HEK293T (cell line): ENCODE measurements at places on chromosomes 2 and 18.

- no peak for DNase-seq
These were observed 736.6 kb downstream of the CBLN2 start for GRCh38 chr18:71807586-71807985.

DNA sequence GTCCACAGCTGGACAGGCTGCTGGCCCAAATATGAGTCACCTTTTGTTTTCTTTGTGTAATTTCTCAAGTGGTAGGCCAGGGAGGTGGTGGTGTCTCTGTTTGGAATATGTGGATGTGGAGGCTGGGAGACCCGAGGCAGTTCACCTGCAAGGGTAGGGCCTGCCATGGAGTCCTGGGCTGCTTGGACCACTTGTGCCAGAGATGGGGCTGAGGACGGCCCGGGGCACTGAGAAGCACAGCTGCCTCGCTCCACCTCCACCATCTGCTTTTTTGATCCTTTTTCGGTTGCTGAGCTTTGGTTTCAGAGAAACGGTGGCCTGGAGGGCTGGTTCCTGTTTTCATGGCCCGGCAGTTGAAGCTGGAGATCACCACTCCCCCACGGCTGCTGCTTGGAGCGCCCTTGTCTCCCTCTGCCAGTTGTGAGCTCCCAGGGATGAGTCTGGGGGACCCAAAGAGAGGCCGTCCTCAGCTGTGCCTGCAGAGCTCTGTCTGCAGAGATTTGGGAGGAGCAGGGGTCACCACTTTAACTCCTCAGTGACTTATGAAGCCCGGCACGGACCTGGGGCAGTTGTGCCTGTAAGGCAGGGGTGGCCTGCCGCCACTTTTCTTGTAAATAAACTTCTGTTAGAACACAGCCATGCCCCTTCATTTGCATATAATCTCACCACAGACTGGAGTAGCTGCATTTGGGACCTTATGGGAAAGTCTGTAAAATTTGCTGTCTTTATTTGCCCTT is 67.6 kb upstream of the MCFD2 start:
- no peak for DNase-seq

DNA sequence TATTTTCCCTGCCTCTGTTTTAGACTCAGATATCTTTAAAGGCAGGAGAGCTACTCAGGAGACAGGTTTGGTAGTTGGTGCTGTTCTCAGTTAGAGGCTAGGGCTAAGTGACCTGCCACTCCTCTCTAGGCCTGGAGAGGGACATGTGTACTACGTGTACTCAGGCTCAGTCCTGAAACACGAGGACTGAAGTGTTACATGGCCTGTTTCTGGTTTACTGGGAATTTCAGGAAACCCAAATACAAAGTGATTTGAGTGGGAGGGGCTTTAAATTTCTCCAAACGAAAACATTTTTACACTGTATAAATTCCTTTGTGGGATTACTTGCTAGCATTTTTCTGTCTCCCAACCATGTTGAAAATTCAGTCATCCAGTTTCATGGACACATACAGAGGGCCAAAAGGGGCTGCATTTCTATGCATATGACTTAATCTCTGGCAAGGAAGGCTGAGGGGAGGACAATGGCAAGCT is 343.3 kb downstream of the CYP26B1 start:
- DNase-seq = no peak

DNA sequence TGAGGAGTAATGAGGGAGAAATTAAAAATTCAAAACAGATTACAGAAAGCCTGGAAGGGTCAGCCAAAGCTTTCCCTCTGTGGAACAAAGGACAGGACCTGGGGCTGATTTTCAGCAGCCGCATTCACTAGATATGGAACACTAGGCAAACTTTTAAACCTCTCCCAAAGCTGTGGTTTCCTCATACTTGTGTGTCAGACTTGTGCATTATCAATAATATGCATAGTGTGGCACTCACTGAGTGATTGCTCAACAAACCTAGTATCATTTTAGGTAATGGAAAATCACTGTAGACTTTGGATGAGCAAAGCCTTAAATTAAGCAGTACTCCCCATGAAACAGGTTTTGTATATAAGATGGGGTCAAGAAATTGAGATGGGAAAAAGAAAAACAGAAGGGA is 26.3 kb upstream of the IKZF2 start:
- no peak for DNase-seq

DNA sequence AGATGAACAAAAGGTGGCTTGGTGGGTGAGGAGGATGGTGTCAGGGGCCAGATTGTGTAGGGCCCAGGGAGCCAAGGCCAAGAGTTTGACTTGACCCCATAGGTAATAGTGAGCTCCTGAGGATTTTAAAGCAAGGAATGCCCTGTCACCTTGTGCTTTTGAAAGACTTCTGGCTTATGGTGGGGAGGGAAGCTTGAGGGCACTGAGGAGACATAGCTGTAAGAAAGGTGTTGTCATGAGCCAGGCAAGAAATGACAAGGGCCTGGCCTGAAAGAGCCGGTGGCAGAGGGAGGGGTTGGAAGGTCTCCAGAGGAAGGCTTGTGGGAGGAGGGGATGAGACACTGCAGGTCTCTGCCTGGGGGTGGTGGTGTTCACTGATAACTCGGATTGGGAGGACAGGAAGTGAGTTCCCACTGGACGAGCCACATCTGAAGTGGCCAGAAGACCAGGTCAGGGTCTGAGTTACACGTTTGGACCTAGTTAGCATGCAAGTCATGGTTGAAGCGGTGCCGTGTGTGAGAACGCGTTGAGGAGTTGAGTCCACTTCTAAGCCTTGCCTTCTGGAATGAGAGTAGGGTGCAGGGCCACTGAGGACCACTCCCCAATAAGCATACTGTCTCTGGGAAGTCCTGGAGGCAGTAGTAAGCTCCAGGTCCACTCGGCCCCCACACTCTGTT is 64.3 kb downstream of the TET3 start:
- DNase-seq = no peak

DNA sequence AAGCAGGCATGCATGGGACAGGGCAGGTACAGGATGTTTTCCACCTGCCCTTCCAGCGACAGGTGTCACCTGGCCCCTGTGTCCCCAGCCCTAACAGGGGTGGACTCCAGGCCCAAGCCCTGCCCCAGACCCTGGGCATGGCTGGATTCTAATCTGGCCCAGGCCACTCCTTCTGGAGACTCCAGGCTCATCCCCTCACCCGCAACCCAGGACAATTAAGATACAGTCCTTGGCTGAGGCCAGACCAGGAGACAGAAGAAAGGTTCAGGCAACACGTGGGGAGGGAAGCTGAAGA is 9.5 kb downstream of the BIN1 start:
- no peak for DNase-seq

DNA sequence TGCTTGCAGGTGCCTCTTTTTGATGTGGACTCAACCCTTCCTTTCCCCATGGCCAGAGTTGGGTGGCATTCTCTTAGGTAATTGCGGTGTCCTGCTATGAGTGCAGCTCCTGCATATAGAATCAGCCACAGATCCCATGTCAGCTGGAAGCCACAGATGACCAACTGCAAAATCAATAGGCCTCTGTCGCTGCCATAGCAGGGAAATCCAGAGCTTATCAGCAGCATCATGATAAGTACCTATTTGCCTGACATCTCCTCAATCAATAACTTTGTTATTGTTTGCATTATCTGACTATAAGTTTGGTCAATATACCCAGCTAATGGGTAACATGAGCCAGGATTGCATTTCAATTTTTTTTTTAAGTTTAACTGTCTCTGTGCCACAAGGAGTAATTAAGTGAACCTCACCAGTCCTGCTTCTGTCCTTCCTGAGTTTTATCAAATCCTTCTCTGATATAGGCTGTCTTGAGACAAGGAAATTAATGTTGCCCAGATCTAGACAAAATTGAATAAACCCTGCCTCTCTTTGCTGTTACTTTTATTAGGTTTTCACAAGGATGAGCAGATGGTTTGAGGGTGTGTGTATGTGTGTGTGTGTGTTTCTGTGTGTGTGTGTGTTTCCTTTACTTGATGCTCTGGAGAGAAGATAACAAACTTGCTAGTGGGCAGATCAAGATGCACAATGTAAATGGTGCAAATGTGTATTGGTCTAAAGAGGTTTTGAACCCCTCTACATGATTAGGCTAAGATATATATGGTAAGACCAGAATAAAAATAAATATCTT is 59.6 kb upstream of the CREB1 start:
- DNase-seq = no peak

DNA sequence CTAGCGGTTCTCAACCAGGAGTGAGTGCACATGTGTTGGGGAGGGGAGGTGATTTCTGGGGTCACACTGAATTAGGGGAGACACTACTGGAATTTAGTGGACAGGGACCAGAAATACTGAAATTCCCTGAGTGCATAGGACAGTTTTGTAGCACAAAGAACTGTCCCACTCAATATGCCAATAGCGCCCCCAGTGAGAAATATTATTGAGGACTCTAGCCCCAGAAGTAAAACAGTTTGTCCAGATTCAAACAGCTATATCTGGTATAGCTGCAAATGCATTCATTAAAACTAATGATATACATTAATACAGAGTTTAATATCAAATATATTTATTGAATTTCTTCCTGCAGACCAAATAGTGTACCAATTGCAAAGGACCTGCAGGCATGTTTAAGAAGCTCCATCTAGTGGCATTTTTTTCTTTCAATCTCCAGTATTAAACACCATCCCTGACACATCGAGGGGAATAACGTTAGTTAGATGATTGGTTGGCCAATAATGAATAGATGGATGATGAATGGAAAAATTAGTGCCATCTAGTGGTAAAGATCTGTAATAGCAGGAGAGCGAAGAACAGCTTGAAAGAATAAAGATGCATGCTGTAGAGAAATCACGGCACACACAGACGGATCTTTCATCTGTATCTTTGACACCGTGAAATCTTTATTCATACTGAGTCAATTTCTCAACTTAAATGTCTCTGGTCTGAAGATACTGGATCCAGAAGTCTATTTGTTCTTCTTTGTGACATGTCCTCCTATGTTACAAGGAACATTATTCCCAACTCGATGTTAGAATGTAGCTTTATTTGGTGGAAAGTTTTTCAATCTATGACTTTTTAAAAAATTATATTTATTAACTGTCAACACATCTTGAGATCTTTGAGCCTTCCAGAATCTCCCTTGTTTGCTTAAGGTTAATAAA is 62.5 kb downstream of the DHRS9 start:
- DNase-seq = peak; percentile 57

DNA sequence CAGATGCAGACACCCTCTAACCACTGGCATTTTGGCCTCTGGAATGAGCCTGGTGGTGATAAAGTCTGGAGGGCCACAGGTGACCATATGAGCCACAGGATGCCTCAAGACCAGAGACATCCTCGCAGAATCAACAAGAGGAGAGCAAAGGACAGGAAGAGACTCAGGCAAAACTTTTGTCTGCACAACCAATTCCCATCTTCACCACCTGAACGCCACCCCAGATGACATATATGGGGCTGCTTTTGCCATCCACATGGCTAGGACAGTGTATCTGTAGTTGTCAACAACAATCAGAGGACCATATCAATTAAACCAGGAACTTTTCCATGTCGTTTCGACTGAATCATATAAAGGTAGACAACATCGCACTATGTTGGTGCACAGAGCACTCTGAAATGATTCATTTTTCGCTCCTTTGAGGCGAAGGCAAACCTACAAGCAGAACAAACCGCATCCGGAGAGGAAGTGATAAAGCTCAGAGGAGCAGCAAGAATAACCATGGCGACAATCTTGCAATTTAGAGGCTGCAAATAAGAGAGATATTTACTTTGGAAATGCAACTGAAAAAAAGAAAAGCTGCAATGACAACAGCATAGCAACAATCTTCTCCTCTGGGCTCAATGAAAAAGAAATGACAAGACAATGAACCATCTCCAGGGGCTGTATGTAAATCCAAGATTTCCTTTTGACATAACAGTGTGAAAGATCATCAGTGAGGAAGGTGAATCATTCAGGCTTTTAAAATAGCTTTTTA is 204.5 kb downstream of the ARL4C start:
- no peak for DNase-seq

DNA sequence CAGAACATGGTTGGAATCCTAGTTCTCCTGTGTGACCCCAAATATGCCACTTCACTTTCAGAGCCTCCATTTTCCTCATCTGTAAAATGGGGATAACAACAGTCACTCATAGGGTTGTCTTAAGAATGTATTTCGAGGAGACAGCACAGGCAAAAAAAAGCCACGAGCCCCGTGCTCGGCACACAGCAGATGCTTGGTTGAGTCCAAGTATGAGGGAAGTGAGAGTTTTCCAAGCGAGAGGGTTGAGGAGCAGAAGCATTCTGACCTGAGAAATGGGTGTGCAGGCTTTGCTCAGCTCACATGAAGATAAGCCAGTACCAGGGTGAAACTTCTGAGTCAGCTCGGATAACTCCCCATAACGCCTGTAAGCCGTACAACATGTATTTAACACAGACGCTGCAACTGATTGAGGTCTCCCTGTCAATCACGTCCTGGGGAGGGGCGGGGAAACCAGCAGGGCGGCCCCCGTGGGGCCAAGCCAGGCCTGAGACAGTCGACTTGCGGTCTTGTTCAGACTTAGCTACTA is 23.0 kb upstream of the ODC1 start:
- DNase-seq = peak; percentile 34

- no peak for DNase-seq
These were observed 58.3 kb upstream of the TNP1 start for GRCh38 chr2:216918088-216918680.

DNA sequence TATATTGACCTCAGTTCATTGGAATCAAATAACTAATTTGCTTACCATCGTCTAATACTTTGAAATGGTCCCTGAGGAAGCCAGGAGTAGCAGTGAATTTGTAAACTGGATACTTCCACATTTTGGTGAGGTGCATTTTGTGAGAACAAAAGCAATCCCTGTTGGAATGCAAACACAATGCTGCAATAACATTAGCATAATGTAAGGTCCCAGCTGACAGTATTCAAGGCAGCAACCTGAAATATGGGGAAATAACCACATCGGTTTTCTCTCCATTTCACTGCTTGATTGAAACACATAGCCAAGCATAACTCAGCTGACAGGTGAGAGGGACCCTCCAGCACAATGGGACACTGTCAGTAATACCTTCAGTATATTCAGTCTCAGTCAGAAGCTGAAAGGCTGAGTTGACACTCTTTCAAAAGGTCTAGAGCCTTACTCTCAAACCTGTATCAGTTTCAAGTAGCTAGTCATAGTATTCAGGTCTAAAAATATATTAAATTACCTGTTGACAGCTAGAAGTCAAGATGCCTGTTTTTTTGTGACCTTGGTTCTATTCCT is 1311.9 kb upstream of the NRXN1 start:
- DNase-seq = no peak

DNA sequence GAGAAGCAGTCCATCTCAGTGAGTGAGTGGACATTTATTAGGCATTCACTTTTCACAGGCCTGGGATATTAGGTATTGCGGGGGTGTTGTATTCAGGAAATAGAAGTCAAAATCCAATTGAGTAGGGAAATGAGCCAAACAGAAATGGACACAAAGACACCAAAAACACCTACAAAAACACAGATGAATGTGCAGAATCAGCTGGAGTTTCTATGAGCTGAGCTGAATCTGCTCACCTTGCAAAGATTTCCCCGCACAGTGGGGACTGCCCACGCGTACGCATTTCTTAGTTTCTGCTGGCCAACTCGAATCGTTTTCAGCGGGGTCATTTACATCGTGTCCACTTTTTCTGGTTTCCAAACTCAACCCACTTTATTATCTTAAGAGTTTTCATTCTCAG is 160.0 kb downstream of the BCL2 start:
- no peak for DNase-seq
